ENCODE measurements at places on chromosomes 3 and 15. TPM values are rescaled to one million over a fixed set of nuclear protein-coding genes. Genes with fewer than 3 reads are reported as not detected.

DNA sequence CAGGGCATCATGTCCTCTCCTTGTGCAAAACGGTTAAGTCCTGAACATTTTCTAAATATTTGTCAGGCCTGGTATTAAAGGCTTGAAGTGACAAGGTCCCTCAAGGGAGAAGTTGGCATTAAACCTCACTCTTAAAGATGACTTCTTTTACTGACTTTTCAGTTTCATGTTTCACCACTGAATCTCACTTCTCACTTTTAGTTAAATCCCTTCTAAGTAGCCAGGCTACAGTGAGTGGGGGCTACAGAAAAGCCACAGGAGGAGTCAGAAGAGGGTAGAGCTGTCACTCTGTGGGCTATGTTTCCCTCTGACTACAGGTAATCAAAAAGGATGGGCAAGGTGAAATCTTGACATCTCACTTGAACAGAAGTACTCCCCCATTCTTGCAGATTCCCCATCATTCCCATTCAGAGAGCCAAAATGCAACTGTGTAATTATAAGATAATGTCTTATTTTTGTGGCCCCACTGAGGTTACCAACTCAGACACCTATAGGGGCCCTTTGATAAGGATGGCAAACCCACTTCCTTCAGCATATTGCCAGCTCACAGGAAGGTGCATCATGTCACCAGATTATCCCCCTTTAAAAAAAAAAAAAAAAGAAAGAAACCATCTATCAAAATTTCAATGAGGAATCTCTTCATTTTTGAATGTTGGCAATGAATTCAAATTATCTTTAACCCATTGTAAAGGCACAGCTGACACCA lies 790.1 kb upstream of the CFAP20DC start:
- H3K4me1 ChIP-seq: no peaks in the 10 kb centered on the region
- DNase-seq: no peak
- H3K36me3 ChIP-seq: no peaks in the 10 kb centered on the region
- no peaks in the 10 kb centered on the region for H3K27me3 ChIP-seq

BTLA gene
- total RNA-seq: 1.2 TPM

CKMT1B gene
- 101 TPM for total RNA-seq

- H3K27ac ChIP-seq: no peak overlapping the region
- no peaks in the 10 kb centered on the region for H3K36me3 ChIP-seq
- H3K27me3 ChIP-seq: no peaks in the 10 kb centered on the region
- H3K4me1 ChIP-seq: no peaks in the 10 kb centered on the region
- H3K4me3 ChIP-seq: no peak overlapping the region
Observed at GRCh38 chr3:103712320-103713008, 1277.6 kb downstream of the ZPLD1 start.

DNA sequence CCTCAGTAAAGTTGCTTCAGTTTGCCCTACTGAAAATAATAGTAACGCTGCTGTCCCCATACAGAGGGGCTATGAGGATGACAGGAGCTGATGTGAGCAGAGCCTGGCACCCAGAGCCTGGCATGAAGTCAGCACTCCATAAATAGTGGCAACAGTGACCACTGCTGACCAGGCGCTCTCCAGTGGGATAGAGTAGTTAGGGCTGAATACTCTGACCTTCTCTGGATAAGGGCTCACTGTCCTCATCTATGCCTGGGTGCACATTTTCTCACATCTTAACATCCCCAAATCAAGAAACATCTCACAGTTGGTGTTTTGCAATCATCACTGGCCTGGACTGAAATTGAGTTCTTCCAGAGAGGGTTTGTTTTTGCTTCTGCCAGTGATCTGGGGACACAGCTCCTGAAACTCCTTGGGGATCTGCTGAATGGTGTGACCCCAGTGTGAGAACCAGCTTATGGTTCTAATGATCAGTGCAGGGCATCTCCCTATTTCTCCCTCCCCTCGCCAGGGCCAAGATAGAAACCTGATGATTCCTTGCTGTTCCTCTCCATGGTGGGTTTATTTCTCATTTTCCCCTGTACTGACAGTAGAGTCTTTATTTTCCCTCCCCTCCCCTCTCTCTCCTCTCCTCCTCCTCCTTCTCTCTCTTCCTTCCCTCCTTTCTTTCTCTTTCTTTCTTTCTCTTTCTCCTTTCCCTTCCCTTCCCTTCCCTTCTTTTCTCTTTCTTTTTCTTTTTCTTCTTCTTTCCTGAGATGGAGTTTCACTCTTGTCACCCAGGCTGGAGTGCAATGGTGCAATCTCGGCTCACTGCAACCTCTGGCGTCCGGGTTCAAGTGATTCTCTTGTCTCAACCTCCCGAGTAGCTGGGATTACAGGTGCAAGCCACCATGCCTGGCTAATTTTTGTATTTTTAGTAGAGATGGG lies 3.5 kb upstream of the PCSK6 start:
- no peak overlapping the region for H3K4me3 ChIP-seq
- DNase-seq: no peak
- H3K27ac ChIP-seq: no peak overlapping the region

GRCh38 chr3:128634075-128634611 lies 16.5 kb downstream of the RPN1 start:
- no peaks in the 10 kb centered on the region for H3K4me1 ChIP-seq
- no peak for DNase-seq
- no peak overlapping the region for H3K4me3 ChIP-seq

DNA sequence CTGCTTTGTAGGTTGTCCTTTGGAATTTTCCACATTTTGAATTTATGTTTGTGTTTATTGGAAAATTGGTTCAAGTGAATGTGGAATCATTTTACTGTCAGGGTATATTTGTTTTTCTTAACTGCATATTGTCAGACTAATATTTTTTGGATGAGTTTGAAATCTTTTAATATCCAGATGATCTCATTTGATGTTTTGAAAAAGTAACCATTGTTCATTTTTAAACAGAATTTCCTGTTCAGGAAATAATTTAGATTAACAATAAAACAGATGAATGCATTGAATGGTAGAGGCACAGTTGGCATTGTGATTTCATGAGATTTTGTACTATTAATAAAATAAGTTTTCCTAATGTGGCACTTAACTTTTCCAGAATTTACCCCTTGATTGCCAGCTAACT lies 15.5 kb downstream of the TRAK1 start:
- H3K27ac ChIP-seq: no peak overlapping the region
- H3K4me3 ChIP-seq: no peak overlapping the region

CDCP1 gene
- 57.4 TPM for total RNA-seq

RSRC1 gene
- 34.2 TPM for total RNA-seq

ZNF654 gene
- total RNA-seq: 27.3 TPM

- H3K27me3 ChIP-seq: no peaks in the 10 kb centered on the region
- no peak for DNase-seq
- H3K27ac ChIP-seq: no peak overlapping the region
- no peaks in the 10 kb centered on the region for H3K4me1 ChIP-seq
Observed at GRCh38 chr15:96535148-96535547, 204.6 kb downstream of the NR2F2 start.

ECE2 gene
- total RNA-seq: not detected

TRAK1 gene
- 283 TPM for total RNA-seq

CCDC33 gene
- 0.40 TPM for total RNA-seq

GP5 gene
- total RNA-seq: not detected

DNA sequence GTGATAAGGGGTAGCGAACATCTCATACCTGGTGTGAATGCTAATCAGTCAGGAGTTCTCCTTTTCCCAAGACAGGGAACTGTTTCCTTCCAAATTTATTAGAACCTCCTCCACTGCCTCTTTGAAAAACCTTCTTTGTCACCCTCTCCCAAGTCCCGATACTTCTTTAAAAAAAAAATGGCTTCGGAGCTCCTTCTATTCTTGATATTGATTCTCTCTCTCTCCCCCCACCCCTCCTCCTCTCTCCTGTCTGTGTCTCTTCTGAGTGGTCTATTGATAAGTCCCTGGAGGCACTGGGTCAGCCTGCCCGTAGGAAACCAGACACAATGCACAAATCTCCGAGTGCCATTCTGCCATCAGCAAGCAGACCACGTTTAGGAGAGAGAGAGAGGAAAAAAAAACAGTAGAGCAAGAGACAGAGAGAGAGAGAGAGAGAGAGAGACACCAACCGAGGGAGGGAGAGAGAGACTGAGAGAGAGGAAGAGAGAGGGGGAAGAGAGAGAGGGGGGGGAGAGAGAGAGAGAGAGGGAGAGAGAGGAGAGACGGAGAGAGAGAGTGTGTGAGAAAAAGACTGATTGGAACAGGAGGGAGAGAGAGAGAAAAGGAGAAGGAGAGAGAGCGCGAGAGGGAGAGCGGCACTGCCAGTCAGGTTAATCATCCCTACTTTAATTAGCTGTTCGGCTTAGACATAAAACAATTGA lies 160.9 kb downstream of the TIGIT start:
- no peaks in the 10 kb centered on the region for H3K36me3 ChIP-seq
- H3K27me3 ChIP-seq: no peaks in the 10 kb centered on the region
- H3K27ac ChIP-seq: no peak overlapping the region

GRCh38 chr3:24270744-24271143 lies 223.9 kb downstream of the THRB start:
- H3K36me3 ChIP-seq: no peaks in the 10 kb centered on the region
- no peak overlapping the region for H3K27ac ChIP-seq
- H3K4me1 ChIP-seq: no peaks in the 10 kb centered on the region
- H3K27me3 ChIP-seq: no peaks in the 10 kb centered on the region

CYP1A2 gene
- total RNA-seq: not detected

GRCh38 chr3:191136347-191136746 lies 62.7 kb upstream of the OSTN start:
- H3K27ac ChIP-seq: no peak overlapping the region
- DNase-seq: no peak
- H3K36me3 ChIP-seq: no peaks in the 10 kb centered on the region
- H3K4me3 ChIP-seq: no peak overlapping the region
- H3K27me3 ChIP-seq: no peaks in the 10 kb centered on the region
- H3K4me1 ChIP-seq: no peaks in the 10 kb centered on the region

All from Peyer's patch (tissue), 4 donors.